ENCODE measurements at places on chromosomes 2 and 18.

DNA sequence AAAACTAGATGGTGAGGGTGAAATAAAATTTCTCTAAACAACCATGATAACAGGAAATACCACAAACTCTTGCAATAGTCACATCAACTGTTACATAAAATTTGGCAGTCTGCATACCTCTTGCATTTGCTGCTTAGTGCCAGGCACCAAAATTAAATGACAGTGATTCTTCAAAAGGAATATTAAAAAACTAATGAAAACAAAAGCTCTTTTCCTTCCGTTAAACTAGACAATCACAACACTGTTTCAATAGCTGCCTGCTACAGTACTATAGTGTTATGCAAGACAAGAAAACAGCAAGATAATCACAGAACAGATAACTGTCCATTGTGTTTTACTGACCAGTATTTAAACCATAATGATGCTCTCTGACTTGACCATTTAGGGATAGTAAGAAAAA lies 239.0 kb upstream of the SMAD7 start:
- no peak for DNase-seq

DNA sequence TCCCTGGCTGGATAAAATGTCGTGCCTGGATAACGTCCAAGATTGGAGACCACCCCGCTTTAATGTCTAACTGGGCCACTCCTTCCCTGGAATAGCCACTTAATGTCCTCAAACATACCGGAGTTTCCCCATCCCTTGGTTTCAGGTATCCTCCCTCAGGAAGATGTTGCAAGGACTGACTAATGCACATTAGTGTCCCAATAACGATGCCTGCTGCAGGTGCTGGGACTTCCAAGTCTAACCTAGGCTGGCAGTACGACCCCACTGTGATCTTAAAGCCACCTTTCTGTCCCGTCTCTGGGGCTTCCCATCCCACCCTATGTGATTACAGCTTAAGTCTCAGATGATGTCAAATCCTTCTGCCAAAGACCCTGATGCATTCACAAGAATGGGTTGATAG lies 1.1 kb upstream of the ATP6V1C2 start:
- no peak for DNase-seq

GRCh38 chr2:20207051-20207450 lies 17.9 kb downstream of the SDC1 start:
- no peak for DNase-seq

DNA sequence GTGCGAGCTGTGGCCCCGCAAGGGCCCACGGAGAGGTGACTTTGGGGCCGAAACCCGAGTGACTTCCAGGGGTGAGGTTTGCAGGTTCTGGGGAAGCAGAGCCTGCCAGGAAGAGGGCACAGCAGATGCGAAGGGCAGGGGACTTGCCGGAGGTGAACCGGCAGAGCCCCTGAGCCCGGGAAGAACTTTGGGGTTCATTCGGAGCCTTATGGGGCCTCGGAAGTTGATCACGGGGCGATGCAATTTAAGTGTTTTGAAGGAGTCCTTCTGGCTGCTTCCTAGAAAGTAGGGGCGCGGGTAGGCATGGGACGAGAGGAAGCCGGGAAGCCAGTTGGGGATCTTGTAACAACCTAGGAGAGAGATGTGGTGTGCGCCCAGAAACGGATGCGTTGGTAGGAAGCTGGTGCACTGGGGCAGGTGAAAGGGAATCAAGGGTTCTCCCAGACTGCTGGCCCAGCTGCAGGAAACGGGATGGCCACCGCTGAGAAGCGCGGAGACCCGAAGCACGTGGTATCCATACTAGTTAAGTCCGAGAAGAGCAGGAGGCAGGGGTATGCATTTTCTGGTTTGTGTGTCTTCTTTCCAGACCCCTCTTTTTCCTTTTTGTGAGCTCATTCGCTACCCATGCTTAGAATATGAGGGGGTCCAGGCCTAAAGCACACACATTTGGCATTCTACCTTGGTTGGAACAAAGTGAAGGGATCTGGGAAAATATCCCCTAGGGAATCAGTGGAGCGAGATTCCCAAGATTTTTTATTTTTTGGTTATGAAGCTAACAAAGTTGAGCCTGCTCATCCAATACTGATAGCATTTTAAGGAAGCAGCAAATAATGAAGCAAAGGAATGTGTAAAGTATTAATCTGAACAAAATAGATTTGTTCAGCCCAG lies 758 bp downstream of the SCLY start:
- no peak for DNase-seq

DNA sequence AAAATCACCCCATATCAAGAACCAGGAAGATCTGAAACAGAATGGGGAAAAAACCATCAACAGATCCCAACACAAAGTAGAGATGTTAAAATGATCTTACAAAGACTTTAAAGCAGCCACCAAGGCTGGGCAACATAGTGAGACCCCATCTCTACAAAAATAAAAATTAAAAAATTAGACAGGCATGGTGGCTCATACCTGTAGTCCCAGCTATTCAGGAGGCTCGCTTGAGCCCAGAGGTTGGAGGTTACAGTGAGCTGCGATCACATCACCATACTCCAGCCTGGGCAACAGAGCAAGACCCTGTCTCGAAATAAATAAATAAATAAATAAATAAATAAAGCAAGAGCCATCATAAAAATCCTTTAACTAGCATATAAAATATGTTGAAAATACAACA lies 20.5 kb downstream of the RPRD1A start:
- no peak for DNase-seq

DNA sequence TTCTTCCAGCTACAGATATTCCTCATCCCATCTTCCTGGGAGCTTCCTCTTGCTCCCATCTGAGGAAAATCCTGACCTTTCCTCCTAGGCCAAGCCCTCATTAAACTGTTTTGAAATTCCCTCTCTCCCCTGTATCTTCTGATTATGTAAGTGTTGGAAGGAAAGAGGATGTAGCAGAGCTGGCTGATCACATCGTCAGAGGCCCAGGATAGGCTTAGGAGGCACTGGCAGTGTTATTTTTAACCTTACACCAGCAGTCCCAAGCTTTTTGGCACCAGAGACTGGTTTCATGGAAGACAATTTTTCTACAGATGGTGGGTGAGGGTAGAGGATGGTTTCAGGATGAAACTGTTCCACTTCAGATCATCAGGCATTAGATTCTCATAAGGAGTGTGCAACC lies 630.4 kb downstream of the EPHA4 start:
- no peak for DNase-seq

GRCh38 chr2:134161170-134161547 lies 92.7 kb upstream of the MGAT5 start:
- no peak for DNase-seq

DNA sequence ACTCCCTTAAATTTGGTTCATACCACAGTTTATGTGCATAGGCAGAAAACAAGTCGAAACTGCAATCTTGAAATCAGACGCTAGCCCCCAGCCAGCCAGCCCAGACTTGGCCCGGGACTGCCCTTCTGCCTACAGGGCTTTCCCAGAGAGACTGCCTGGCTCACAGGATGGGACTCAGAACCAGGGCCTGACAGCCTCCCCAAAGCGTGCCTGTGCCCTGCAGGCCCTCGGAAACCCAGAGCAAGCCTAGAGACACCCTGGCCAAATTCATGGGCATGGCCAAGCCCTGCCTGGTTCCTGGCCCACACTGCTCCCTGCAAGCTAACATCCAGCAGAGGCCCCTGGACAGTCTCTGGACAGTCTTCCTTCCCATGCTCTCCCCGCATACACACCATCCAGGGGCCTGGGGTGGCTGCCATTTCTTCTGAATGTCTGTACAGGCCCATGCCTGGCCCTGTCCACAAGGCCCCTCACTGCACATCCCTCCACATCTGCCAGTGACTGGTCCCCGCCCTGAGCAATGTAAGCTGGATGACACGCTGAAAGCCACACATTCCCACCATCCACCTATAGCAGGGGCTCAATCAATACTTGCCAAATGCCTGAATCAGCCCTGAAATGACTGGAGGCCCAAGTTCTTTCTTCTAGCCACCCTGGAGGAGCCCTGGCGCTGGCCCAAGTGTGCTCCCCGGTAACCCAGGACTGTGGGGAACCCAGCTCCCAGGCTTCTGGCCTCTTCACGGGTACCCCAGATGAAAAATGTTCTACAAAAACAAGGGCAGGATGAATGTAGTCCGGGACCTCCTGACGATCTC lies 73.1 kb downstream of the HDAC4 start:
- DNase-seq: no peak

DNA sequence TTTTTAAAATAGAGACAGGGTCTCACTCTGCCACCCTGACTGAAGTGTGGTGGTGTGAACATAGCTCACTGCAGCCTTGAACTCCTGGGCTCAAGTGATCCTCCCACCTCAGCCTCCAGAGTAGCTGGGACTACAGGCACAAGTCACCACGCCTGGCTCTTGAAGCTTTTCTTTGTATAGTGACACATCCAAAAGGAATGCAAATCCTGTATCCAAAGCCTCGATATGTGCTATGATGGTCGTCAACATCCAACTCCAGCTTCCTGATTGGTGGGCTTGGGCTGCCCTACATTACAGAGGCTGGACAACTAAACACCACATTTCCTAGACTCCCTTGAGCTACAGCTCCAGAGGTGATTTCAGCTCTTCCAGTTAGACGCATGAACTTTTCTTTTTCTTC lies 101.7 kb upstream of the PGAP1 start:
- DNase-seq: peak; percentile 28

DNA sequence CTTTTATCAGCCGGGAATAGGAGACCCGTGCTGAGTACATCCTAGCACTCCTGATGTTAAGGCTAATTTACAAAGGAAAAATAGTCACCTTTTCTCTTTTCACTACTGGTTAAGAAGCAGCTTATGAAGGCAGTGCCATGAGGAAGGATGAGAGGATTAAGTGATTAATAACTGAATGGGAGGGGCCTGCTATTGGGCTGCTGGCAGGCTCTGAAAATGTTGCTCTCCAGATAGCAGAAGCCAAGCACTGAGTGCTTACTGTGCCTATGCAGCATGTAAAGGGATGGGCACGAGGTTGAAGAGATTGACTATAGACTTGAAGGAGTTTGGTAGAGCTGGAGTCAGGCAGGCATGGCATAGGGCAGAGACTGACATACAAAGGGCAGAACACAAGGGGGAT lies 282.4 kb upstream of the THSD7B start:
- no peak for DNase-seq

DNA sequence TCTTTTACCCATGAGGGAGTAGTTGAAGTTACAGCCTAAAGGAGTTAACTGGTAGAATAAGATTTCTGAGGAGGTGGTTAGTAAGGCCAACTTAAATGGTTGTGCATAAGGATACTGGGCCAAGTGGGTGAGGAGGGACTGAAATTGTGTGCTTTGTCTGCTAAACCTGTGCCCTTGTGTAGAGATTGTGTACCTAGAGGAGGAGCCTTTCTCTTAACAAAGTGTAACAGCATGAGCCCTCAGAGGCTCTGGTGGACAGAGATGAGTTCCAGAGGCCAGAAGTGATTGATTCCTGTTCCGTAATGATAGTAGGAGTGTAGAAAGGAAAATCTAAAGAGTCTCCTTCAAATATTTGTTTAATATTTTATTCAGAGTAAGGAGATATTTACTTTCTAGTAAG lies 42.9 kb downstream of the OTX1 start:
- DNase-seq: no peak

- DNase-seq: no peak
Observed at GRCh38 chr2:241340631-241341163, 15.4 kb upstream of the FARP2 start.

GRCh38 chr18:22047485-22047884 lies 121.9 kb upstream of the GATA6 start:
- no peak for DNase-seq

DNA sequence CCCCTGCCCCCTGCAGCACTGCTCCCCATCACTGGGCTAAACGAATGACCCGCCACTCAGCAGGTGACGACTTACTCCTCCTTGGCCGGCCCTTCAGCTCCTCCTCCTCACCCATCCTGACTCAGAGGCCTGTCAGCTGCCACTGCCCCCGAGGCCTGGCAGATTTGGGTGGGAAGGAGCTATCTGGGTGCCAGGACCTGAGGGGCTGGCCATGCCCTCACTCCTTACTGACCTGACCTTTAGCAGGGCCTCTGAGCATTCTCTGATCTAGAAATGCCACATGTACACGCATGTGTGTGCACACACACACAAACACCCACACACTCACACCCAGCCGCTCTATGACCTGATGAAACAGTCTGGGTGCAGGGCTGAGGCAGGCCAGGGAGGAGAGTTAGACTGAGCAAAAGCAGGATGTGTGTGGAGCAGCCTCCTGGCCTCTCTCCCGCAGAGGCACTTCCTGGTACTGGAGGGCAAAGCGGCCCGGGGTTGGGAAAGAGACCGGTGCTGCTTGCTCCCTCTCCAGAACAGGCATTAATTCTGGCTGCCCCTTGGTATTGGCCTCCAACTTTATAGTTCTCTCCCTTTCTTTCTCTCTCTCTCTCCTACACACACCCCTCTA lies 68.0 kb downstream of the ZFP36L2 start:
- no peak for DNase-seq

- DNase-seq: no peak
Observed at GRCh38 chr2:98952966-98953365, 16.9 kb upstream of the CRACDL start.

GRCh38 chr2:144944546-144945220 lies 424.8 kb upstream of the ZEB2 start:
- no peak for DNase-seq

DNA sequence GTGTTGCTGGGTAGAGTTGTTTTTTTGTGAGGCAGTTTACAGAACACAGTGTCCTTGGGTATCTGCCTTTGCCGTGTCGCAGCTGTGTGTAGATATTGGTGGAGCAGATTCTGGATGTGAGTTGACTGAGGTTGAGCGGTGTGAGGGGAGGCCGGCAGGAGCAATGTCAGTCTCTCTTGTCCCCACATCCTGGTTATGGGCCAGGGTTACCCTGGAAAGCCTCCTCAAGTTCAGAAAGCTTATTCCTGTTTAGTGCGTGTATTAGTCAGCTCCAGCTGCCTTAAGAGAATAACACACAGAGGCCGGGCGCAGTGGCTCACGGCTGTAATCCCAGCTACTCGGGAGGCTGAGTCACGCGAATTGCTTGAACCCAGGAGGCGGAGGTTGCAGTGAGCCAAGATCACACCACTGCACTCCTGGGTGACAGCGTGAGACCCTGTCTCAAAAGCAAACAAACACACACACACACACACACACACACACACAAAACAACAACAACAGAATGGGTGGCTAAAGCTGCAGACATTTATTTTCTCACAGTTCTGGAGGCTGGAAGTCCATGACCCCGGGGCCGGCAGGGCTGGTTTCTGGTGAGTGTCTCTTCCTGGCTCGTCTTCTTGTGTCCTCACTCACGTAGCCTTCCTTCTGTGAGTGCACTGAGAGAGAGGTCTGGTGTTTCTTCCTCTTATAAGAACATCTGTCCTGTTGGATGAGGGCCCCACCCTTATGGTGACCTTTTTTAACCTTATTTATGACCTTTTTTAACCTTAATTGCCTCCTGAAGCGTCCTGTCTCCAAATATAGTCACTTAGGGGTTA lies 5.1 kb downstream of the NCK2 start:
- DNase-seq: no peak

DNA sequence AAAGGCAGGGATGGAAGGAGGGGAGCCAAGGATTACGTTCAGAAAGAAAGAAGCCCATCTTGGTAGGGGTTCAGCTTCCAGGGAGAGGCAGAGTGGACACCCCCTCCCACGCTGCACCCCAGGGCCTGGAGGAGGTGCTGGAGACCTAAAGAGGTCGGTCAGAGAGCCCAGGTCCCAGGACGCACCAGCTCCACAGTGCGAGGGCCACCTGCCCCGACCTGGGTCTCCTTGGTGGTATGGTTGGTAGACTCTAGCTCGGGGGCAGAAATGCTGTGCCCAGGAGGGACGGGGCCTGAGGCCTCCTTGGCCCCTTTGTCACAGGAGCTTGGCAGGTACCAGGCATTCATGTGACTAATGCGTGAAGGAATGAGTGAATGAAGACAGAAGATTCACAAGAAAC lies 87.1 kb upstream of the RAB6C start:
- DNase-seq: no peak
